ENCODE measurements at places on chromosomes 13 and 19.

GRCh38 chr13:113903912-113904311 is 40.0 kb upstream of the GAS6 start:
- DNase-seq = no peak

GRCh38 chr13:79407349-79407979 is 1.4 kb upstream of the RBM26 start:
- DNase-seq = no peak

DNA sequence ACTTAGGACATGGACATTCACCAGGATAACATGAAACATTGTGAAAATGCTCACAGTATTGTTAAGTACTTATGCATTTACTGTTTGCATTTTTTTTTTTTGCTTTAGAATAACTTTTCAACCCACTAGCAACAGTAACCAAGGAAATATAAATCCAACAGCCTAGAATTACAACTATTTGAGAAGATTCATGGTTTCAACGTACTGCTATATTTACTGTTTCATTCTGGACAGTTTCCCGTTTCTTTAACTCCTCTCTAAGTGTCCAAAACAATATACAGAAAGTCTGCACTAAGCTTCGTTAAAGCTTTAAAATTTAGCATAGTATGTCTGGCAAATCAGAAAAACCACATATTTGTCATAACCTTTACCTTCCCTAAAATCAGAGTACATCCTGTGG is 2.7 kb downstream of the SMAD9 start:
- DNase-seq = no peak

- peak; percentile 15 for DNase-seq
Observed at GRCh38 chr19:35349614-35350521, 2.2 kb downstream of the FFAR1 start.

DNA sequence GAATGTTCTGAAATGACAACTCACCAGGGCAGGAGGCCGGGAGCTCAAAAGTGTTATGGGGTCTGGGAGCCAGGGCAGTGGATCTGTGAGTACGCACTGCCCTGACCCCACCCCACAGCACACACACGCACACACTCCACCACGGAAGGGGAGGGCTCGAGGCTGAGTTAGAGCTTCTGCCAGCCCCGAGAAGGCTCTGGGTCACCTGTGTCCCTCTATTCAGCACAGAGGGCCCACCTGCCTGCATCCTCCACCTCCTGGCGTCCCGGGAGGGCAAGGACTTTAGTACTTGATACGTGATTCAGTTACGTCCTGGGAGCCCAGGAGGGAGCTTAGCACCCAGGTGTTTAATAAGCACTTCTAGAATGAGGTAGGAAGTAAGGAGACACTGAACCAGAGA is 190.0 kb upstream of the GPR12 start:
- DNase-seq = no peak

- DNase-seq = no peak
Observed at GRCh38 chr13:94435604-94436226, 43.8 kb downstream of the DCT start.

- DNase-seq = no peak
Observed at GRCh38 chr13:98869408-98870090, 108.3 kb downstream of the DOCK9 start.

DNA sequence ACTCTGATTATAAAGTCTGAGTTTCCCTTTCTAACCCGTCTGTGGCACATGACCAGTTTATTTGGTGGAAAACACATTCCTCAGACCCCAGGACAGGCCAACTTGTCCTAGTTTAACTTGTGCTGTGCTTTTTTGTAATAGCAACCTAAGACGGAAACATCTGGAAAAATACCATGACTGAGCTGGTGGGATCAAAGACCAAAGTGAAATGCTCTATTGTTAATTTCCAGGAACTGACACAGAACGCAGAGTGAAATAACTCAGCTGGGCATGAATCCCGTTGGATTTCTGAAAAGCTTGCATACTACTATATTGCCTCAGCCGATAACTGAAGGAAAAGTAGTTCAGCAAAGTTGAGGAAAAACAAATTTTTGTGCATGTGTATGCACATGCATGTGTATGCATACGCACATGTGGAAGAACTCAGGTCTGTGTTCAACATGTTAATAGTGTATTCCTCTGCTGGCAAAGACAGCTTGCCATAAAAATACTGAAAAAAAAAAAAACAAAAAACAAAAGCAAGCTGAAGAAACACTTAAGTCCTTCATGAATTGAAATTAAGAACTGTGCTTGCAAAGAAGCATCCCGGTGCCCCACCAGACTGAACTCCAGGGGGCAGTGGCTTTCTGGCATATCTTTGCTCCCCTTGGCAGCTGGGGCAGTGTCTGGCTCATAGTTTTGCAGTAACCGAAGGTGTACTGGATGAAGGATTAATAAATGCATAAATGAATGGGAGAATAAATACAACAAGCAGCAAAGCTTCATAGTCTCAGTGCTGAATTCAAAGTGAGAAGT is 187.8 kb downstream of the LHFPL6 start:
- DNase-seq = no peak

DNA sequence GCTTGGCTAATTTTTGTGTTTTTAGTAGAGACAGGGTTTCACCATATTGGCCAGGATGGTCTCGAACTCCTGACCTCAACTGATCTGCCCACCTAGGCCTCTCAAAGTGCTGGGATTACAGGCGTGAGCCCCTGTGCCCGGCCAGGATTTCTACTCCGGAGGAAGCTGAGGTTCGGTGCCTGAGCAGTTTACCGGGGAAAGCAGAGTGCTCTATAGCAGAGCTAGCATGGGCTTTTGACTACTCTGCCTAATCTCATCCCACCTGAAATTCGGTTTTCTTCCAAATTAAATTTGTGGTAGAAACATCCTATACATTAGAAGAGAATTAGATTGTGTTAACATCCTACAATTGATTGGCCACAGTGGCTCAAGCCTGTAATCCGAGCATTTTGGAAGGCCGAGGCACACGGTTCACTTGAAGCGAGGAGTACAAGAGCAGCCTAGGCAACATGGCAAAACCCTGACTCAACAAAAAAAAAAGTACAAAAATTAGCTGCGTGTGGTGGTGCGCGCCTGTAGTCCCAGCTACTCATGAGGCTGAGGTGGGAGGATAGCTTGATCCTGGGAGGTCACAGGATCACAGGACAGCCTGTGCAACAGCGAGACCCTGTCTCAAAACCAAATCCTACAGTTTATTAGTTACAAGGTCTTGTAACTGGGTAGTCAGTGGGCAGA is 1.6 kb downstream of the RPL13A start:
- DNase-seq = no peak
